ENCODE measurements at places on chromosomes 7 and 10. TPM values are rescaled to one million over a fixed set of nuclear protein-coding genes. Genes with fewer than 3 reads are reported as not detected.
A peak's percentile ranks its signal among the peaks of the same experiment; 100 is the strongest.

GRCh38 chr10:81978238-81978637 is 103.2 kb downstream of the NRG3 start:
- no peak for DNase-seq

GRCh38 chr10:69367469-69367868 is 49.2 kb downstream of the TACR2 start:
- no peak for DNase-seq

DNA sequence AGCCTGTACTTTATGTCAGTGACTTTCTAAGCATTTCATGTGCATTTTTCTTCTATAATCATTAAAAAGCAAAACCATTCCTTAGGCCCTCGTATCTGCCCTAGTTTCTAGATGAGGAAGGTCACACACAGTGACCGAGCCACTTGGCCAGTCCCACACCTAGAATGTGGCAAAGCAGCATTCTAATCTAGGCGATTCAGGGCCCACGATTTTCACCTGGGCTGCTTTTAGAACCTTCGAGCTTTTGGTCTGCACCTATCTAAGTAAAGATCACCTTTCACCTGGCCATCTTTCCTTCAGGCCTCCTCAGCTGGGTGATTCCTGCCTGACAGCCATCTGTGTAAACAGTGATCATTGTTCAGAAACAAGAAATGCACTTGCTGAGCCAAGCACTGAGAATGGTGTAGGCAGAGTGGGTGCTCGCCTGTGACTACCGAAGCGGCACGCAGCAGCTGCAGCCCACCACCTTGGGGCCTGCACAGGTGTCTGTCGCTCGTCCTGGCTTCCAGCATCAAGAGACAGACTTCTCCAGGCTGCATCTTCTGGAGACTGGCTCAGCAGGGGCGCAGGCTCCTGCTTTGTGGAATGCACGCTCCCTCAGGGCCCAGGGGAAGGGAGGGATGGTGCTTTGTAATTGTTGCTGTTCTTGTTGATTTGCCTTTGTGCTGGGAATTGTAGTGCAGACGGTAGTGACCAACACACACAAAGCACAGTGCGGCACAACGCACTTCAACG is 149.0 kb upstream of the INSYN2A start:
- no peak for DNase-seq

Gene SEMA4G
- total RNA-seq: 0.35 TPM

DNA sequence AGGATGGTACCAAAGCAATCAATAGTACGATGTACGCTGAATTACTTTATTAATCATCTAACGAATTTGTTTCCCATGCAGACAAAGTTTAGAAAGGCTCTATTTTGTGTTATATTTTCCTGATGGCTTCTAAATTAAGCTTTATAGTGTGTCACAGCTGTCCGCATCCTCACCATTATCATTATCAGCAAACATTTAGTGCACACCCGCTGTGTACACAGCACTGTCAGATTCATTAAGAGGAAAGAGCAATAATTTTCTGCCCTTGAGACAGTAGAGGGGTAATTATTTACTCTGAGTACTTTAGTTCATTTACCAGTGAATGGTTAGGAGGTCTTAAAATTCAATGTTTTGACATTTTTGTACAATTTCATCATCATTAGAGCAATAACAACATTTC is 233.3 kb upstream of the PTPRZ1 start:
- no peak for DNase-seq

DNA sequence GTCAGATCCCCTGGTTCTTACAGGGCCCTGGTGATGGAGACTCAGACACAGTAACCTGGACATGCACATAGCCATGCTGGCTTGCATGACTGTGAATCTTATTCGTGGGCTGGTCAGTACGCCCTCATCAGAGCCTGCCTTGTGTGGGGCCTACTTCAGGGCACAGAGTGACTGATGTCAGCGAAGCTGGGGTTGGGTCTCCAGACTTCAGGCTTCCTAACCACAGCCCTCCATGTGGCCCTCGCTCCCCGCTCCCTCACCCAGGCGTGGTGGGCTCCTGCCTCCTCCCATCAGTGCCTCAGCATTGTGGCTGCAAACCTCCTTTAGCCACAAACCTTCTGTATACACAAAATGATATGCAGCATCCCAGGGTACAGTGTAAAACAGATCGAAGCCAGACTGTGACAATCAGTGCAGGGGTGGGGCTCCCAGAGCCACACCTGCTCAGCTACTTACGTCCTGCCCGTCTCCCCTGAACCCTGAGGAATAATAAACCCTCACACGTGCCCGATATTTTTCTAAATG is 7.1 kb upstream of the C10orf105 start:
- DNase-seq: peak; percentile 39

GRCh38 chr7:128376077-128376476 is 14.6 kb upstream of the PRRT4 start:
- DNase-seq: no peak

DNA sequence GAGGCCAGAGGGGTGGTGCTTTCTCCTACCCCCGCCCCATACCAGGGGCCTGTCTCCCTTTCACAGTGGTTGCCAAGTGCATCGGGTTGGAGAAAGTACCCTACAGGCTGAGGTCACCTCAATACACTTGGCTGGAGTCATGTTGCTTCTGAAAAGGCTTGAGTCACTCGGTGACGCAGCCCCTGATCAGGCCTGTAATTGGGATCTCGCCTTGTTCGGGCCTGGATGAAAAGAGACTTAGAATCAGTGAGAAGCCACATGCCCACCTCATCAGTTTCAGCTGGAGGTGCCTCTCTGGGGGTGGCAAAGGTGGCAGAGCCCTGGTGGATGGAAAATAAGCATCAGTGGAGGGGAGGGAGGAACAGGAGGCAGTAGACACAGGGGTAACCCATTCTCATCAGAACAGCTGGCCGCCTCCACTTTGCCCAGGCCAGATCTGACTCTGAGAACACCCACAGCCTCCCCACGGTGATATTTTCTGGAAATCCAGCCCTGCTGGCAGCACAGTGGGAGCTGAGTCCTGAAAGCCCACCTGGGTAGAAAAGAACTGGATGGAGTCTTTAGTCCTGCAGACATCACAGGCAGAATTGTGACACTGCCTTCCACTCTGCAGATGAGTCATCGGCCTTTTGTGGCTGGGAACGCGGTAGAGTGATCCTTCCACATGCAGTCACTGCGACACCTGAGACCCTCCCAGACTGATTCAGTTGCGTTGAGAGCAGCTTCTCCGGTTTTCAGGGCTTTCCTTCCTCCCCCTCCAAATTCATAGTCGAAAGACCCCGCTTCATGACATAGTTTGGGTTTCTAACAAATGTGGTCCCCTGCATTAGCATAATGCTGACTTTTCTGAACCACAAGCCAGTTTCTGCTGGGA is 108.0 kb downstream of the GRK5 start:
- DNase-seq: peak; percentile 70

- DNase-seq: no peak
Observed at GRCh38 chr7:2165610-2166594, 66.8 kb downstream of the MAD1L1 start.

DNA sequence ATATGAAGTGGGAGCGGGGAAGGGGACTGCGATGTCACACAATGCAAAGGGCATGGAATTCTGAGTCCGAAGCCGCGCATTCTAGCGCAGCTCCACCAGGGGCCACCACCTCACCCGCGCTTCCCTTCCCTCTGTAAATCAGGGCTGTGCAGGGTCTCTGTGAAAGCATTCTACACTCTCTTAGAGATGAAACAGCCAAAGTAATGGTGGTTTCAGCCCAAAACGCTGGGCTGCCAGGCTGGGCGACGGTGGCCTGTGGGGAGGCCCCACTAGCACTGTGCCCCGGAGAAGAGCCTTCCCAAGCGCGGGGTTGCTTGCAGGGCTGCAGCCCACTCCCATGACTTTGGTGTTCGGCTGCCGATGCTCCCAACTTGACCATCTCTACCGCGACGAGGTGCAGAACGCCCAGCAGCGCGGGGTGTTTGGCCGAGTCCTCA is 11.4 kb downstream of the ATG9B start:
- no peak for DNase-seq

DNA sequence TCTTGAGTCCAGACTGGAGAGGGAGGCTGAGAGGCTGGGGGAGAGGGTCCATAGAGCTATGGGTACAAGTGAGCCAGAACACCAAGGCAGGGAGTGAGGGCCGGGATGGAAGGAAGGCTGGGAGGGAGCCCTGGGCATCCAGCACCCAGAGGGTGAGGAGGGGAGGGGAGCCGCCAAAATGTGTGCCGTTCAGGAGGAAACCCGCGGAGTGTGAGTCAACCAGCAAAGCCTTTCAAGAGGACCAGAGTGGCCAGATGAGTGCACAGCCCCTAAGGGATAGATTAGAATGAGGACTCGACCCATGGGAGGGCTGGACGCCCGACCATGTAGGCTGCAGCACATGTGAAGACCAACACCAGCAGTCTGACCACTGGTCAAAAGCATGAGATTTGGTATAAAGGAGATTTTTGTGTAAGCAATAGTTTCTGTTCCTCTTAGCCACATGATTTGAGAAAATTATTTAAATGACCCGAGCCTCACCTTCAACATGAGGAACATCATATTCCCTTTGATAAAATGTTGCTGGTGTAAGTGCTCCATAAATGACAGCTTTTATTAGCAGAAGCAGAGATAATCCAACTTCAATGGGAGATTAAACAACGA is 179.7 kb upstream of the GRB10 start:
- no peak for DNase-seq

DNA sequence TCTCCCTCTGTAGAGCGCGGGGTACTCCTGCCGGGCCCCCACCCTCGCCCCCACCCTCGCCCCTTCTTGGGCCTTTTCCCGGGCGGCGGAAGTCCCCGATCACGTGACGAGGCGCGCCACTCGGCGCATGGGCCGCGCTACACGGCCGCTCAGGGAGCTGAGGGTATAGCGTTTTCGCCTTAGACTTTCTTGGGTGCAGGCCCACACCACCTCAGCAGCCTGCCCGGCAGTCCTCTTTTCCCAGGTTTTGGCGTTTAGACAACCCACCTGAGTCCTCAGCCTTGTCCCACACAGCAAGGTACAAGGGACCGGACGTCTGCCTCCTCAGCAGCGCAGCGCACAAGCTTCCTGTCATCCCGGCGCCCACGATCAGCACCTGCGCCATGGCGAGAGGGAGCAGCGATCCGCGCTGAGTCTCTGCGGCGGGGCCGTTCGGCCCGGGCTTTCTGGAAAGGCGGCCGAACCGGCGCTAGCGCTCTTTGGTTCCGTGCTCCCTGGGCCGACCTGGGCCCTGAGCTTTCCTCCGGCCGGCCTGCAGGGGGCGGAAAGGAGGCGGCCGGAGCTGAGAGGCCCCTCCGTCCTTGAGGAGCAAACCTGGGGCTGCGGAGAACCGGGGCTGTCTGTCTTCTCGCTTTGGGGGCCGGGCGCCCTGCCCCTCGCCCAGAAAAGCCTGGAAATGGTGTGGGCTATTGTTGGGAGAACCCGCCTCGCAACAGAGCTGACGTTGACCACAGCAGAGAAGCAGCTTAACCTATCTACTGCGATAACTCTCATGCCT is at the start of gene RNLS:
RNLS (minus strand) TSS at position 513 of the 778 bp plus-strand sequence.
- DNase-seq: peak; percentile 56

DNA sequence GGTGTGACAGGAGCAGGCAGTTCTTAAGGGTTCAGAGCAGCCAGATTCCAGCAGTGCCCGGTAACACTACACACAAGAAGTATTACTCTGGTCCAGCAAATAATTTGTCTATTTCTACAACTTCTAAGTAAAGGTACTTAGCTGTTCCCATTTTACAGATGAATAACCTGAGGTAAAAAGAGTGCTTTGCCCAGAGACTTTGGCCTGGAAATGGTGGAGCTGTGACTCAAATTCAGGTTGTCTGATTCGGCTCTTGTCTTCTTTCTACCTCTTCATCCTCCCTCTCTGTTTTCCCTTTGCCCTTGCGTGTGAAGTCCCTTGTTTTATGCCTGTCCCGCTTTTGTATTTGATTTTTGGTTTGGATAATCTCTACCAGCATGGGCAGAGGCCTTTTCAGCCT is 17.1 kb downstream of the SFRP5 start:
- no peak for DNase-seq

GRCh38 chr10:77451886-77452285 is 185.7 kb downstream of the KCNMA1 start:
- DNase-seq: no peak

DNA sequence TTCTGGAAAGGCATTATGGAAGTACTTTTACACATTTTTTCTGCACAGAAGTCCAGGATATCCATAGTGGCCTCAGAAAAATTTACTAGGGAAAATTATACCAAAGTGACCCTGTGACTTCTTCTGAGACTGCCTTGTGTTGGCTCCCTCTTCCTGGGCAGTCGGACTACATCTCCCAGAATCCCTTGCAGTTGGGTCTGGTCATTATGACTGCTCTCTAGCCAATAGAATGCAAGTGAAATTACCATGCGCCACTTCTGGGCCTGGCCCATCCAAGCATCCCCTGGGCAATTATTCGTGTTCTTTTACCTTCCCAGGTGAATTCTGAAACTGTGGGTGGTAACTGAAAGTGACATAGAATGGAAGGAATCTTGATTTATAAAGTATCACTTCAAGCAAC is 430.9 kb downstream of the ACTR3B start:
- DNase-seq: no peak

GRCh38 chr10:69730251-69731156 is 71.2 kb upstream of the COL13A1 start:
- no peak for DNase-seq

Gene RASSF4
- 0.61 TPM for total RNA-seq

Gene RAMP3
- not detected for total RNA-seq

Data from activated T-cell treated with anti-CD3 and anti-CD28 coated beads, Interleukin-2, amount 50 U/mL, for 4 hours (primary cell).